ENCODE measurements at places on chromosomes 4 and X.

DNA sequence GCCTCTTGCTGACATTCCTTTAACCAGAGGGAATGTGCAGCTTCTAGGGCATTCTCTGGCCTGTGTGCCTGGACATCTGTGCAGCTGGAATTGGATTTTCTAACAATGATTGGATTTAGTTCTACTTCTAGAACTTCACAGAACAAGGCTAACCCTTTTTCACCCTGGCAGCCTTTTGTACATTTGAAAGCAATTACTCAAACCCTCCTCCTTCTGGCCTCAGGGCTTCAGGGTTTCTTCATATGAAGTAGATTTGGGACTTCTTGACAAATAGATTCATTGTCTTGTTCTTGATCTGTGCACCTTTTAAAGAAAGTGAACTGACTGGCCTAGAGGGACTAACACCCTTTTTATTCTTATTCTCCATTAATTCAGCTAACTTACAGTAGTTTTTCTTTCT, 30.1 kb downstream of the SPATA18 start:
- no peak for DNase-seq

DNA sequence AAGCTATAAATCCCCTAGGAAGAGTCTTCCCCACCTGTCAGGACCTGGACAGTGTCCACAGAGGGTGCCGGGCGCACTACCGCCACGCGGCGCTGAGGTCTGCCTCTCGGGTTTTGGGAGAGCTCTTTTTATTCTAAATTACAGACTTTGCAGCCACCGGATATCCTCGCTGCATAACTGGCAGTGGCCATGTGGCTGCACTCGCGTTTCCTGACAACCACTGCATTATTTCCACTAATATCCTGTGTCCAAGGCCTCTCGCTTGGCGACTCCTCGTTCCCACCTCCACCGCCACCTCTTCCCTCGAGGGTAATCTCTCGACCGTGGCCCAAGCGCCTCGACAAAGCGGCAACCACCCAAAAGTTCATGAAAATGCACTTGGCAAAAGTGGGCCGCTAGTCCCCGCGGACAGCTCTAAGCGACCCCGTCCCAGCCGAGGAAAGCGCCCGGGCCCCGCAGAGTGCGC, 512 bp upstream of the TMEM131L start:
- DNase-seq = no peak

DNA sequence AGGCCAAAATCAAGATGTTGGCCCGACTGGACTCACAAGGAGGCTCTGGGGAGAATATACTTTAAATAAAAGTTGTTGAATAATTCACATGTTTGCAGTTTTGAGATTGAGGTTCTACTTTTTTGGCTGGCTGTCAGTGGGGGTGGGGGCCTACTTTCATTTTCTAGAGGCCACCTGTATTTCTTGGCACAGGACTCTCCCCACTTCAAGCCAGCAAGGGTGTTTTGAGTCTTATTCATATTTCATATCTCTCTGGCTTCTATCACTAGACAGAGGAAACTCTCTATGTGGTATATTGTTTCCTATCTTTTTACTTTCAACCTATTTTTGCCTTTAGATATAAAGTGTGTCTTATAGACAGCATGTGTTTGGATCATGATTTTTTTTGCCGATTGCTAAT, 266.4 kb downstream of the PRR32 start:
- no peak for DNase-seq

DNA sequence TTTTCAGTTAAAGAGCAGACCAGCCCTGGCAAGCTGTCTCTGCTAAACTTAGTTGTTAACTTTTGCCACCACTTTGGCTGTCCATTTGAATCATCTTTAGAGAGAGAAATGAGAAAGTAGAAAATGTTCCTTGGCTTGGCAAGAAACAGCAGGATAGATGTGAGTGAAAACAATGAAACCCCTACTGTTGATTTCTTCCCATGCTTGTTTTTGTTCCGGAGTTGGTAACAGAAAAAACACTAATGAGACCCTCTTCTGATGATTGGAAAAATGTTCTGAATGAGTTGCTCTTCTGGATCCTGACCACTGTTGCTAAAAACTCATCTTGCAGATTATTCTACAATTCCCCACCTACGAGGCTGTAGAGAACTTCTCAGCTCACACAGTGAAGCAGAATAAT, 203.3 kb downstream of the MAPK10 start:
- no peak for DNase-seq

DNA sequence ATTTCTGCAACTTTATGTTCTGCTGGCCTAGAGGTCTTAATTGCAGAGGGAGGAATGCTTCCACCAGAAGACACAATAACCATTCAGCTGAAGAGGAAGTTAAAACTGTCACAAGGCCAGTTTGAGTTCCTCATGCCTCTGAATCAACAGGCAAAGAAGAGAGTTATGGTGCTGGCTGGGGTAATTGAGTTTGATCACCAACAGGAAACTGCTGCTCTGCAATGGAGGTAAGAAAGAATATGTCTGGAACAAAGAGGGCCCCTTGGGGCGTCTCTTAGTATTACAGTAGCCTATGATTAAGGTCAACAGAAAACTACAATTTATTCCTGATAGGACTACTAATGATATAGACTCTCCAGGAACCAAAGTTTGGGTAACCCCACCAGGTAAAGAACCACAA, 744.0 kb downstream of the FSTL5 start:
- DNase-seq = no peak

DNA sequence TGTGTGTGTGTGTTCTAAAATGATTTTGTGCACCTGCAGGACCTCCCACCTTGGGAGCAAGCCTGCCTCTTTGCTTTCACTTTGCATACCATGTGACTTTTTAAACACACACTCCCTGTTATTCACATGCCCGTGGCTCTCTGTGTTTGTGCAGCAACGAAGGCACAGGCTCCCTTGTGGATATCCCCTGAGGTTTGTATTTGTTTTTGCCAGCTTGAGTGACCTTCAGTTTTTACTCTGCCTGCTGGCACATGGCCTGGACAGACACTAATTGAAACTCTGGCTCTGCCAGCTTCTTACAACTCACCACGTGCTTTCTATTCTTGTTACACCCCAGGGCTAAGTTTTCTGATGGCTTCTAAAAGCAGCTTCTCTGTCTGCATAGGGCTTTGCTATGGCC, 885.8 kb downstream of the SH3BGRL start:
- DNase-seq = no peak
